Karpas-422 (cell line): ENCODE measurements at places on chromosomes 6 and 20. TPM values are rescaled to one million over a fixed set of nuclear protein-coding genes. Genes with fewer than 3 reads are reported as not detected.

RSPH4A gene
- 0.51 TPM in 1 of 2 replicates, not detected in the other for total RNA-seq

DNA sequence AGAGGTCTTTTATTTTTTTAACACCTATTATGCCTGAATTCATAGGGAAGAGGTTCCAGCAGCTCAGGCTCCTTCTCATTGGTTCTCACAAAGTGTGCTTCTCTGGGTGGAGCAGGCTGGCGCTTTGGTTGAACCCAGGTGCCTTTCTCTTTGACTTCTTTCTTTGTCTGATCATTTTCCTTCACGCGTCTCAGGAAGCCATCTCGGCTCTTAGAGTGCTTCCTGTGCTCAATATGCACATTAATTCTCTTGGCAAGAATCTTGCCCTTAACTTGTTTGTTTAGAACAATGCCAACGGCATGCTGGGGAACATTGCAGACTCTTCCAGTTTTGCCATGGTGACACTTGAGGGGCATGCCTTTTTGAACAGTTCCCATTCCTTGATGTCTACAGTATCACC is 44.2 kb upstream of the RNF24 start:
- no peak overlapping the region for H3K27ac ChIP-seq
- no peak for DNase-seq
- H3K4me3 ChIP-seq = no peak overlapping the region
- no peaks in the 10 kb centered on the region for H3K36me3 ChIP-seq
- H3K4me1 ChIP-seq = peaks cover 12% of the 10 kb centered on the region

DNA sequence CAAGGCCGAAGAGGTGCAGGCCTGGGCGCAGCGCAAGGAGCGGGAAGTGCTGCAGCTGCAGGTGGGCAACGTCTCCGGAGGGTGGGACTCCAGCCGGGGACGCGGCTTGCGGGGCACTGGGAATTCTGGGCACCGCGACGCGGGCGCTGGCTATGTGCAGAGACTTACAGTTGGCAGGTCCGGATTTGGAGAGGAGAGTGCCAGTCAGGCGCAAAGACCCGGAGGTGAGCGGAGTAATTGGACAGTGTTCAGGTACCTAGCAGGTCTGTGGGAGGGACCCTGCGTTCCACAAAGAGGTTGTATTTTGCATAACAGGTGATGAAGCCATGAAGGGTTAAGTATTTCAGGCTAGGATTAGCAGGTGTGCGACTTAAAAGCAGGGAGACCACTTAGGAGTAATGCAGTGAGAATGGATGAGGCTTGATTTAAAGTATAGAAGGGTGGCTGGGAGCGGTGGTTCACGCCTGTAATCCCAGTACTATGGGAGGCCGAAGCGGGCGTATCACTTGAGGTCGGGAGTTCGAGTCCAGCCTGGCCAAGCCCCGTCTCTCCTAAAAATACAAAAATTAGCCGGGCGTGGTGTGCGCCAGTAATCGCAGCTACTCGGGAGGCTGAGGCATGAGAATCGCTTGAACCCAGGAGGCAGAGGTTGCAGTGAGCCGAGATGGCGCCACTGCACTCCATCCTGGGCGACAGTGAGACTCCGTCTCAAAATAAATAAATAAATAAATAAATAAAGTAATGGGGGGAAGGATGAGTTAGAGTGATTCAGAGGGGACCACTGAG is 1.0 kb downstream of the MRPS26 start:
- H3K36me3 ChIP-seq = peaks cover 25% of the 10 kb centered on the region
- H3K4me1 ChIP-seq = peaks cover 31% of the 10 kb centered on the region
- peak overlapping the region; percentile 88 for H3K4me3 ChIP-seq
- peak; percentile 69 for DNase-seq

- no peak overlapping the region for H3K27ac ChIP-seq
- H3K4me1 ChIP-seq = no peaks in the 10 kb centered on the region
- H3K27me3 ChIP-seq = no peaks in the 10 kb centered on the region
Measured at GRCh38 chr6:93567164-93567563, 147.8 kb upstream of the EPHA7 start.

GRCh38 chr6:52390361-52390727 is 28.4 kb downstream of the PAQR8 start:
- H3K4me1 ChIP-seq = no peaks in the 10 kb centered on the region
- H3K36me3 ChIP-seq = no peaks in the 10 kb centered on the region
- H3K27me3 ChIP-seq = no peaks in the 10 kb centered on the region
- H3K27ac ChIP-seq = no peak overlapping the region
- no peak overlapping the region for H3K4me3 ChIP-seq

DNA sequence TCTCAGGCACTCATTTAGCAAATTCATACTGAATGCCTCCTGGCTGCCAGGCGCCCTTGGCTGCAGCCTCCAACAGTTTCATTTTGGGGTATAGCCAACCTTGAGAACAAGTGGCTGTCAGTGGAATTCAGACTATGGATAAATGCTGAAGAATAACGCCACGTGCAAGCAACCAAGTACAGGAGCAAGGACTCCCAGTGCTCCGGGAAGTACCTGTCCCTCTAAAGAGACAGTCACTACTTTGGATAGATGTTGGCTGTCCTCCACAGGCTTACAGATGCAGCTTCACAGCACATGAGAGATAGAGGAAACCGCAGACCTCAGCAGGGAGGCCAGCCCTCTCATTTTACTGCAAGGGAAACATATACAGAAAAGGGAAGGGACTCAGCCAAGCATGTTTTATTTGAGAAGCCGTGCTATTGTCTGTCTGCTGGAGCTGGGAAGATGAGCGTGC is 658.2 kb downstream of the PTPRT start:
- H3K4me1 ChIP-seq = peaks cover 15% of the 10 kb centered on the region
- H3K27me3 ChIP-seq = no peaks in the 10 kb centered on the region
- peak; percentile 75 for DNase-seq

- H3K27me3 ChIP-seq = no peaks in the 10 kb centered on the region
- no peaks in the 10 kb centered on the region for H3K36me3 ChIP-seq
- no peaks in the 10 kb centered on the region for H3K4me1 ChIP-seq
- no peak for DNase-seq
- no peak overlapping the region for H3K27ac ChIP-seq
Measured at GRCh38 chr6:149847939-149848267, 16.3 kb downstream of the LRP11 start.

ASIP gene
- total RNA-seq = not detected in 2 replicates
